Smooth muscle cell of the pulmonary artery (primary cell): ENCODE measurements at places on chromosomes 4 and X. TPM values are rescaled to one million over a fixed set of nuclear protein-coding genes. Genes with fewer than 3 reads are reported as not detected.

The RLIM gene
- total RNA-seq: 58.9 and 62.6 TPM in 2 replicates

The TLL1 gene
- total RNA-seq: 0.10 and 1.6 TPM in 2 replicates

The CLDN22 gene
- under 0.01 TPM in 1 of 2 replicates, not detected in the other for total RNA-seq

The PTCHD1 gene
- total RNA-seq: under 0.01 TPM in 1 of 2 replicates, not detected in the other

The PCSK1N gene
- 0.46 and 10.7 TPM in 2 replicates for total RNA-seq

The P2RY4 gene
- 0.07 and 0.13 TPM in 2 replicates for total RNA-seq

The GPRASP3 gene
- total RNA-seq: 5.9 and 6.6 TPM in 2 replicates

The SPANXN4 gene
- not detected in 2 replicates for total RNA-seq

The AADAT gene
- 2.5 and 2.8 TPM in 2 replicates for total RNA-seq

The MAGEB1 gene
- total RNA-seq: not detected in 2 replicates

The OCRL gene
- 25.7 and 29.0 TPM in 2 replicates for total RNA-seq
